Activated CD4-positive, alpha-beta T cell treated with anti-CD3 and anti-CD28 coated beads, Interleukin-2, amount 50 U/mL, for 16 hours (primary cell): ENCODE measurements at places on chromosomes 5 and 9.
A peak's percentile ranks its signal among the peaks of the same experiment; 100 is the strongest.

- no peak for DNase-seq
These were observed 316.3 kb downstream of the GABRB2 start for GRCh38 chr5:161230221-161230620.

DNA sequence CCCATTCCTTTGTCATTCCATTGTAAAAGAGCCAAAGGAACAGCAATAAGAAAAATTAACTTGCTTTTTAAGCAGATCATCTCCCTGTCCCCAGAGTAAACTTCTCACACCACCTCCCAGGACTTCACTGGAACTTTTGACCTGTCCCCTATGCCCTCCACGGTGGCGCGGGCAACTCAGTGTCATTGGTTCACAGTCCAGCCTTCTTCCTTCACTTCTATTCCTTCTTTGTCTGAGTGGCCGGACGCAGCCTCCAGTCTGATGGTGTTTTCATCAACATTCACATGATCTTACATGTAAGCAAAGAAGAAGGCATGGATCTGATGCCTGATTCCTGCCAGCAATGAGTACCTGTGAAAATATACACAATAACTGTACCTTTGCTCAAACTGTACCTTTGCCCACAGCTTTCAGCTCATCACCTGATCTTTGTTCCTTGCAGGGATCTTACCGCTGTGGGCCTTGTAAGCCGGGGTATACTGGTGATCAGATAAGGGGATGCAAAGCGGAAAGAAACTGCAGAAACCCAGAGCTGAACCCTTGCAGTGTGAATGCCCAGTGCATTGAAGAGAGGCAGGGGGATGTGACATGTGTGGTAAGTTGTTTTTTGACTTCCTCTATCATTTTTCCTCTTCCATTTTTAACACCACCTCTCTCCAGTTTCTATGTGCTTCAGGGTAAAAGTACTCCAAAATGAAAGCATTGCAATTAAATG, 32.5 kb downstream of the THBS4 start:
- DNase-seq, result no peak

GRCh38 chr5:24110004-24110615, 534.7 kb downstream of the CDH10 start:
- peak; percentile 1 for DNase-seq

- DNase-seq, result peak; percentile 42
These were observed 49.1 kb downstream of the HOMER1 start for GRCh38 chr5:79464695-79465332.

DNA sequence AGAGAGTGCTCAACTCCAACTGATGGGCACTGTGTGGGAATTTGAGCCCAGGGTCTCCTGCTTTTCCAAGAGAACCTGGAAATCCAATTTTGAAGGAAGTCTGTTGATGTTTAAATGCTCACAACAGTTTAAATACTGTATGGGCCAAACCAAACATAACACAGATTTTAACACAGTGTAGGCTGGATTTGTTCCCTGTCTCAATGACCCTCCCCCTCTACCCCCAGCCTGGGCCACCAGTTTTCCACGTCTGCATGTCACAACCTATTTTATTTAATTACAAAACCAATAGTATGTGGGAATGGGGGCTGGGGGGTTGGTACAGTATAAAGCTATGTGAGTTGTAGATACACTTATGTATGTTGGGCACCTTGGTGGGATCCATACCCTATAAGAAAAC, 11.7 kb downstream of the PALM2AKAP2 start:
- no peak for DNase-seq

GRCh38 chr9:88990041-88990728, 1.1 kb upstream of the S1PR3 start:
- no peak for DNase-seq

GRCh38 chr5:126358525-126358924, 64.7 kb upstream of the GRAMD2B start:
- no peak for DNase-seq

- no peak for DNase-seq
These were observed 94.9 kb upstream of the SLC27A6 start for GRCh38 chr5:128870373-128870772.

- DNase-seq, result no peak
These were observed 423.2 kb upstream of the PAPPA start for GRCh38 chr9:115730396-115730795.

DNA sequence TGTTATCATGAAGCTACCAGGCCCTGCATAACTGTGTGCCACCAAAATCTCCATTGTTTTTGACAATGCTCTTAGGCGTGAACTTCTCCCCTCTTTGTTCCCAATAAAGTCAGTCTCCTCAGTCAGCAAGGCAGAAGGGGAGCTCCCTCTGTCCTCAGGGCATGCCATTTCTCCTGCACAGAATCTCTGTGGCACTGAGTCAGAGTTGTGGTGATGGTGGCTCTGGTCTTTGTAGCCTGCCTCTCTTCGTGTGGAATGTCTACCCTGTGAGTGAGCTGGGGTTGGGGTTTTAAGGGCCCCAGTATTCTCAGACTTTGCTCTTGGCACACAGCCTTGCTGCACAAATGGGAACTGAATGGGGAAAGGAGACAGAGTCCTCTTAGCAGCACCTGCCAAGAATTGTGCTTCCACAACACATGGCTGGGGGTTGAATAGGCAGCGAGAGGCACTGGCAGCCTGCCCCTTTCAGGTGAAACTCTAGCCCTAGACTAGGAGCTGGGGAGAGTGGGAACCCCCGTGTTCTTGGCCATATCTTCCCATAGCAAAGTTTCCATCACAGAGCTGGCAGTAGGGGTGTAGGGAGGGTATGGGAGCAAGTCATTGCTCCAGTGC, 146.6 kb downstream of the SH3GL2 start:
- DNase-seq, result no peak

DNA sequence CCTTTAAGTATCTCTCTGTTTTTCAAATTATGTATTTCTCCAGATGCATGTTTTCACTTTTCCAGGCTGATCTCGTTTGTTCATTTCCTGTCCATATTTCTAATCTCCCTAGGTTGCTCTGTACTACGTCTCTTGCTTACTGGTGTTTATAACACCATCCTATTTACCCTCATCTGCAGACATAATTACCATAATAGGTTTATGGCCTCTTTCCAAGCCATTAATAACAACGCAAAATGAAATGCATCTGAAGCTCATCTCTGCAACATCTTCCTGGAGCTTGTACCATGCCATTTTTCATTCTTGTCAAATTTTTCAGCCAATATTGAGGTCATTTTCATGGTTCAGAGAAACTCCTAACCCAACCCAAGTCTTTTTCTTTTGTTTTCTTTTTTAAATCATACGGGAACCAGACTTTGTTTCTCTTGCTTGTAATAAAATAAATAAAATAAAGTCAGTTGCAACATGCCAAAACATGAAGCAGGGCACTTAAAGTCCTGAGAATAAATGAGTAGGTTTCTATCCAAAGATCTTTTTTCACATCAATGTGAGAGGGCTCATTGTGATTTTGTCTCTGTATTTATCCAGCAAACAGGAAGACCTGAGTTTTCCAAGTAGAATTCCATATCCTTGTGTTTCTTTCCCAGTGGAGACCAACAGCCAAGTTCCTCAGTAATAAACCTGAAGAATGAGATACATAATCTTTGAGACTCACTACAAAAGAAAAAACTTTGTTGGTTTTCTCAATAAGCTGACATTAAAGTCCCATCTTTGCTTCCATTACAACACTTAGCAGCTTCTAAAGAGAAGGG, 37.0 kb downstream of the DPYSL3 start:
- DNase-seq, result no peak

DNA sequence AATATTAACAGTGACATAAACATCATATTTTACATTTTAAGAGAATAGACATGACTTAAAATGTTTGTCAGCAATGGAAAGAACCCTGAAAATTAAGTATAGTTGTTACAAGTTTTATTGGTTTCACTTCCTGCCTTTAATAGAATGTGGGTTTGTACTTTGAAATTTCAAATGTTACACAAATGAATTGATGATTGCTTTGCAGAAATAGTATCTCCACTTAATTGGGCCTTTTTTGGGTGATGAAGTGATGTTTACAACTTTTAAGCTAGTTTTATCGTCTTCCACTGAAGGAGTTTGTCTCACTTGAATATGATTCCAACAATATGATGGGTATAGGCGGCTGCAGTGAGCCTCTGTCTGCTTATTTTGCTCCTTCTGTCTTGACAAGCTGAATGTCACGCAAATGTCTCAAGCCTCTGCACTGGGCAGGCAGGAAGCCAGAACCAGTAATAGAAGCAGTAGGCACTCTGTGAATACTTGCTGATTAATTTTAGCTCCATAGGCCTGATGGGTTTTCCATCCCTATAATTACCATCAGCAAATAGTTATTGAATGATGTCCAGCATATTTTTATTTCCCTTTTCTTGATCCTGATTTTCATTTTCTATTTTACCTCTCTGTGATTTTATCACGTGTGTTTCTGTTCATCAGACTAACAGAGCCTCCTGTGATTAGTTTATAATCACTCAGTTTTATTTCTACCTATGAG, 10.6 kb upstream of the NR3C1 start:
- DNase-seq, result no peak

- DNase-seq, result peak; percentile 51
These were observed 669.9 kb downstream of the PTPRD start for GRCh38 chr9:9942764-9943424.

- DNase-seq, result no peak
These were observed 21.3 kb downstream of the CYSTM1 start for GRCh38 chr5:140196115-140196814.

DNA sequence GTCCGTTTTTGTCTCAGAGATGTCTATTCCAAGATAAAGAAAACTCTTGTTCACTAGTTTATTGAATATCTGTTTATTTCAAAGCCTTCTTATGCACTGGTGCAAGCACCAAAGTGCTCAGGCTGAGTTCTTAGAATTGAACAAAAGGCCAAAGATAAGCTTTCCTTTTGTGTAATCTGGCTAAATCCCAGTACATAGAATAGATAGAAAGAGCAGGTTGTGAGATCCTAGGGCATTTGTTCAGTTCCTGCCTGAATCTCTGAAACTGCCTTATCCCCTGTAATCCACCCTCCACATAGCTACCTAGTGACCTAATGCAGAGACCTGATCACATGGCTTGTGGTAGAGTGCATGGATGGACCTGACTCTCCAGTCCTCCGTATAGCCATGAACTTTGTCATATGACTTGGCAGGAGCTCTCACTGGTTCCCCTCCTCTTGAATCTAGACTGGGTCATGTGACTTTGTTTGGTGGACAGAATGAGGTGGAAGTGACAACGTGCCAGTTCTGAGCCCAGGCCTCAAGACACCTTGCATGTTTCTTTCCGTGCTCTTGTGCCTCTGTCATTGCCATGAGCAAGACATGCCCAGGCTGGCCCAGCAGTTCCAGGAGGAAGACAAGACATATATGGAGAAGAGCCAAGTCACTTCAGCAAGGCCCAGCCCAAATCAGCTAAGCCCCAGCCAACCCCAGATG, 139.3 kb upstream of the SHB start:
- DNase-seq, result no peak

GRCh38 chr9:88013035-88013434, 38.7 kb upstream of the CDK20 start:
- DNase-seq, result no peak

GRCh38 chr5:124522992-124523391, 223.4 kb downstream of the ZNF608 start:
- no peak for DNase-seq

GRCh38 chr5:68033029-68033428, 182.5 kb upstream of the PIK3R1 start:
- no peak for DNase-seq

GRCh38 chr5:180636403-180637075, 12.9 kb downstream of the FLT4 start:
- DNase-seq, result no peak

GRCh38 chr5:58986281-58986680, 403.4 kb downstream of the RAB3C start:
- DNase-seq, result no peak

GRCh38 chr5:11857391-11857790, 46.9 kb downstream of the CTNND2 start:
- DNase-seq, result no peak

GRCh38 chr9:69936427-69936826, 107.2 kb upstream of the MAMDC2 start:
- no peak for DNase-seq

GRCh38 chr5:59169081-59169767, 586.3 kb downstream of the RAB3C start:
- DNase-seq, result no peak

GRCh38 chr9:22395687-22396141, 50.9 kb upstream of the DMRTA1 start:
- no peak for DNase-seq

DNA sequence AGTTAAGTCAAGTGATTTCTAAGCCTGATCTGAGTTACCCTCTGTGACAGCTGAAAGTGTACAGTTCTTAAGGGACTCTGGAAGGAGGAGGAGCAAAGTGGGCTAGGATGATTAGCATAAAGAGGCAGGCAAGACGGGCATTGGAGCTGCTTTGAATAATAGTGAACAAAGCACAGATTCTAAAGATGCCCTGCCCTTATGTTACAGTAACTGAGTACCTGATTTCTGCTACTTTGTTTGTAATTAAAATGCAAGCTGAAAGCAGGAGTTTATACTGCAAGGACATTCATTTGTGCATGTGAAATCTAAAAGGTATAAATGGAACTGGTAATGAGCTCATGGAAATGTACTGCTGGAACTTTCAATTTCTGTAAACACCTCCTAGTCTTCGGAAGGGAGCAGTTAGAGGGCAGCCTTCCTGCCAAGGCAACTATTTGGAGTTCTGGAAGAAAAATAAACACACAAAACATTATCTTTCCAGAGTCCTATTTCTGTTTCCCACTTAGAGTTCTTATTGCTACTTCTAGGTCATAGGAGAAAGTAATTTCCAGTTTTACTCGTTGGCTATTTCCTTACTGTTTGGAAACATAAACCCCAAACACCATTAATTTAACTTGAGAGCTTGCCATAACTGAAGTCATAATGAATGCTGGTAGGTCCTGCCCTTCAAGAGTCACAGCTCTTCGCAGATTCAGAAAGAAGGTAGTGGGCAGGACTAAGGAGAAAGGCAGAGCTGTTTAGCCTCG, at the start of gene RANBP3L:
Gene RANBP3L (minus strand): TSS at position 45 of the 746 bp plus-strand sequence. CDS start 486 bp downstream, outside the sequence.
- no peak for DNase-seq

DNA sequence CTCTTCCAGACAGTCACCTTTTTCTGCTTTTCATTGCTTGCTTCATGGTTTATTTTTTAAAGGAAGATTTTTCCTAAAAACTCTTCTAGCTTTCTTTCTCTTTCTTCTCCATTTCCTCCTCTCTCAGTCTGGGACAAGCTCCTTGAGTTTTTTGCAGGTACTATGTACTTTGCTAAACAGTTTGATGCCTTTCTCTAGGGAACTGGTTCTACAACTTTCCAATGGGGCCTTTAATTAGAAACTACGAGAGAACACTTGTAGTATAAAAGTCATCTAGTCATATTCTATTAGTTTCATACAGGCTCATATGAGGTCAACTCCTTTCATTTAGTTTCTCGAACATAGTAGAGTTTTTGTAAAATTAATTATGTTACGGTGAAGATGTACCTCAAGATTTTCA, 189.6 kb downstream of the DOCK8 start:
- DNase-seq, result no peak
